Fibroblast of upper back skin (primary cell): ENCODE measurements at places on chromosomes 12 and 14.

DNA sequence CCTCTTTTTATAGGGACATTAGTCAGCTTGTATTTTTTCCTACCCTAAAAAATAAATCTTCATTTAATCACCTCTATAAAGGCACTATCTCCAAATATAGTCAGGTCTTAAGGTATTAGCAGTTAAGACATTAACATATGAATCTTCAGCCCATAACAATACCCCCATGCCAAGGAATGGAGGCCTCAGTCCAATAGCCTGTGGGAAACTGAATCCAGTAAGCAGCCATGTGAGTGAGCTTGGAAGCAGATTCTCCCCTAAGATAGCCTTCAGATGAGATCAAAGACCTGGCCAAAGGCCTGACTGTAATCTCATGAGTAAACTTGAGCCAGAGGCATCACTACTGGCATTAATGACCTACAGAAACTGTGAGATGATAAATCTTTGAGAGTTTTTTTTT, 232.1 kb upstream of the SYT10 start:
- no peak for DNase-seq

- no peak for DNase-seq
Observed at GRCh38 chr14:27256805-27257204, 659.0 kb upstream of the NOVA1 start.

- no peak for DNase-seq
Observed at GRCh38 chr14:57388067-57388466, 2.3 kb upstream of the NAA30 start.

- DNase-seq: peak; percentile 50
Observed at GRCh38 chr14:75205591-75205990, 29.2 kb upstream of the TMED10 start.

GRCh38 chr14:56487090-56487667, 92.4 kb upstream of the TMEM260 start:
- peak; percentile 29 for DNase-seq

DNA sequence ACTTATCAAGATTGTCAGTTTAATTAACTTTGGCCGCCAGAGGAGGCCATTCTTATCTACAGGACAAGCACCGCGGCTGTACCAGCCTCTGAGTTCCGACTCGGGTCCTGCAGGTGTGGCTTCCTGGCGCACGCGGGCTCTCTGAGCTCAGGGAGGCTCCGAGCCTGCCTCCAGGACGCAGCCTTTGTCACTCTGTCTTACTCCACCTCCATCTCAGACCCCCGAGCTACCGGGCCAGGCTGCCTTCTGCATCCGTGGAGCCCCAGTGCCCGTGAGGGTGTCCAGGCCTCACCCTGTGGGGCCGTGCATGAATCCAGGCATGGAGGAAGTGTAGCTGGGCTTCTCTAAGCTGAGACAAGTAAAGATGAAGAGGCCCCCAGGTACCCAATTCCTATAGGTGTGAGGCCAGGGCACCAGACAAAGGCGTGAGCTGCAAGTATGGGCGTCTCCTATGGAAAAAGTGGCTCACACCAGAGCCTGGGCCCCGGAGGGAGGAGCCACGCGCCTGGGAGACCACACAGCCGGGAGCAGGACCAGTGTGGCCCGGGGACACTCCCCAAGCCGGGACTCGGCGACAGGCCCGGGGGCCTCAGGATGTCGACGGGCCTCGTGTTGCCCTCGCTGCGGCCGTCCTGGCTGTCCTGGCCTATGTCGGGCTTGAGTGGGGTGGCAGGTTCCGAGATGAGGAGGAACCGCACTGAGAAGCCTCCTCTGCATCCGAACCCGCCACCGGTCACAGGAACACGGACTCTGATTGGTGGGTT, 42.8 kb downstream of the NOC4L start:
- DNase-seq: no peak

DNA sequence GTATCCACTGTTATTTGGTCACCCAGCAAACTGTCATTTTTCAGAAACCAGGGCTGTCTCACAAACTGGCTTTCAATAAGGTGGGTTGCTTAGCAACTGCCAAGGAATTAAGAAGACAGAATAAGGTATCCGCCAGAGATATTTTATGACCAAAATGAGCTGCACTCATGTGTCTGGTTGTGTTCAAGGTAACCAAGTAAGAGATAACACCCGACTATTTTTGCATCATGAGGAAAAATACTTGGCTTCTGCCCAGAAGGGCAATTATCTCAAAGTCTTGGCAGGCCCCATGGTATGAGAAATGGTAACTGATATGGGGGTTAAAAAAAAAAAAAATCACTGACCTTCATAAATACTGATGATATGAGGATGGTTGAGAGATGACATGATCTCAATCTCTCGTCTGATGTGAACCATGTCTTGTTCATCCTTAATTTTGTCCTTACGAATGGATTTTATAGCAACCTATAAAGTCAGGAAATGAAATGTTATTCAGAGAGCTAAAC, 32.6 kb downstream of the NUAK1 start:
- no peak for DNase-seq

- no peak for DNase-seq
Observed at GRCh38 chr12:3897371-3897971, 24.3 kb upstream of the PARP11 start.

DNA sequence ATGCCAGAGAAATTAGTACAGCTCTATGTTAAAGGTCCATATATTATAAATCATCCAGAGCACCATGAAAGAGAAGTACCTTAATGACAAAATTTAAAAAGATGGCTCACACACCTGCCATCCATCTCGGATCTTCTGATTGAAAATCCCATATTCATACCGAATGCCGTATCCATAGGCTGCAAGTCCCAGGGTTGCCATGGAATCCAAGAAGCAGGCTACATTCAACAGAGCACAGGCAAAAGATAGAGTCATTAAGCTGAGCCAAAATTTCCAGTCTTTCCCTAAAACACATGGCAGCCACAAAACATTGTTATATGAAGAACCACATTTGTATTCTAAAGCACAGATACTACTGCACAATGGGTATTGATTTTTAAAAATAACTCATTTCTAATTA, 12.7 kb downstream of the PYGL start:
- DNase-seq: no peak

GRCh38 chr12:22262309-22262708, 72.2 kb downstream of the ST8SIA1 start:
- peak; percentile 45 for DNase-seq

GRCh38 chr12:1273051-1273450, 282.0 kb downstream of the ERC1 start:
- no peak for DNase-seq

DNA sequence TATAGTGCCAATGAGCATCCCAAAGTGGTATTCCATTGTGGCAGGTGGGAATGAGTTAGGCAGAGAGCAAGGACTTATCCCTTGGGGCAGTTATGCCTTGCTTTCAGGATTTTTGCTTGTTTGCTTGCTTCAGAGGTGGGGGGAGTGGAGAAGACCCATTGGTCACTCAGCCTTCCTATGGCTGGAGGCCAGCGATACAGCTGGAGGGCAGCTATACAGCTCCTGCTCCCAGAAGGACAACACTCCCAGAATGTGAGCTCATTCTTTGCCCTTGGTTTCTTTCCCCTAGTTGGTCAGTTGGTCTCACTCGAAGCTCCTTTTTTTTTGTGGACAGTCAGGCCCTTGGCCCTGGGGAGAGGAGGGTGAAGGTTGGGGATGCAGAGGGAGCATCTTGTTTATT, 14.5 kb downstream of the KRT83 start:
- DNase-seq: no peak

DNA sequence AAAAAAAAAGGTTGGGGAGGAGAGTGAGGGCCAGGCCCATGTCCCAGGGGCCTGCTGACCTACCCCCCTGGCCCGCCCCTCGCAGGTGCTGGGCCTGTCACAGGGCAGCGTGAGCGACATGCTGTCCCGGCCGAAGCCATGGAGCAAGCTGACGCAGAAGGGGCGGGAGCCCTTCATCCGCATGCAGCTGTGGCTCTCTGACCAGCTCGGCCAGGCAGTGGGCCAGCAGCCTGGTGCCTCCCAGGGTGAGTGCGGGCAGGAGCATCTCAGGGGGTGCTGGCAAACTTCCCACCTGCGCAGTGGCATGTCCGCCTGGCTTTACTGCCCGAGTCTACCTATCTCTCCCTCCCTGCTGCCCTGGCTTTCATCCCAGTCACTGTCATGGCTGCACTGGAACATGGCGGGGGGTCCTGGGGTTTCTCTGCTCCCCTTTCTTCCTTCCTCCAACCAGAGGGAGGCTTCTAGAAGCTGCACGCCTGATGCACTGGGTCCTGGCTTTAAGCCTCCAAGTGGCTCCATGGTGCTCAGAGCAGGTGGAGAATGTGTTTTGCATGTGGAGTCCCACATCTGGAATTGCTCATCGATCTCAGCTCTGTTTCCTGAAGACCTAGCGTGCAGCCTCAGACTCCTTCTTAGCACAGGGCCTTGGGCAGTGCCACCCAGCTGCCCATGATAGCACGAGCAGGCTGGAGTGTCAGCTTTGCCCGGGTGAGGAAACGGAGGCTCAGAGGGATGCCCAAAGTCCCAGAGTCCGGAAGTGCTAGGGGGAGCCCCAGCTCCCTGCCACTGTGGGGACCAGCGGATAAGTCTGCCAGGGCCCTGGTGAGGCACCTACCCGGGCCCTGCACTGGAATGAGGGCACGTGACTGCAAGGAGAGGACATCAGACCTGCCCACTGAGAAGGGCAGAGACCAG, 46.3 kb downstream of the PHETA1 start:
- no peak for DNase-seq

DNA sequence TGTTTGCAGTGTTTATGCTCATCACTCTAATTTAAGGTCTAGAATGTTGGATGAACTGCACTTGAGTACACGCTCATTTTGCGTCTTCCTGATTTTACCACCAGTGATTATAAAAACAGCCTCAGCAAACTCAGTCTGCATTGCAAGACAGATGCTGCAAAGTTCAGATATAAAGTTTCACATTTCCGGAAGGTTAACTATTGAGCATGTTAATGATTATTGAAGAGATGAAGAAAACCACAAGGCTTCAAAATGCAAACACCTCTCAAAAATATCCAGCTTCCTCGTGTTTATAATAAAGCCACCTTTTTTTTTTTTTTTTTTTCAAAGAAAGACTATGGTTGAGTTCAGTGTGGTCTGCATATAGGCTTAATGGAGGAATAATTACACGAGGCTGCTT, 92.1 kb upstream of the BMP4 start:
- DNase-seq: no peak
